ENCODE measurements at places on chromosomes 5 and 9.

- no peak for DNase-seq
These were observed 71.8 kb downstream of the SMARCA2 start for GRCh38 chr9:2086971-2087370.

GRCh38 chr5:18797222-18797621 is 1163.0 kb downstream of the TAF11L14 start:
- no peak for DNase-seq

DNA sequence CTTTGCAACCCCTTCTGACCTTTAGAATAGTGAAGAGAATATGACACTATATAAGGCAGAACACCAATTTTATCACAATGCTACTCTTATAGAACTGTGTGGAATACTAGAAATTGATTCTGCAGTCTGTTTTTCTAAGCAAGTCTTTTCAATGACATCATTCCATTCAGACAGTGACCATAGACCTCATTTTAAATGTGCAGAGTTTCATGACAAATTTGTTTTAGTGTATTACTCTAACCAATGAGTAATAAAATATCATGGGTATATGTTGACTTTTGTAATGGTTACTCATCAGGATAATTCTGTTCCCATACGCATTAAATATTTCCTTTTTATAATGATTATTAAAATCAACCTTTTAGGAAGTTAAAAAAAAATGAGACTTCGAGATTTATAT is 219.9 kb downstream of the COX7C start:
- DNase-seq: no peak

- DNase-seq: no peak
These were observed 214.2 kb upstream of the OTULINL start for GRCh38 chr5:14367364-14367763.

DNA sequence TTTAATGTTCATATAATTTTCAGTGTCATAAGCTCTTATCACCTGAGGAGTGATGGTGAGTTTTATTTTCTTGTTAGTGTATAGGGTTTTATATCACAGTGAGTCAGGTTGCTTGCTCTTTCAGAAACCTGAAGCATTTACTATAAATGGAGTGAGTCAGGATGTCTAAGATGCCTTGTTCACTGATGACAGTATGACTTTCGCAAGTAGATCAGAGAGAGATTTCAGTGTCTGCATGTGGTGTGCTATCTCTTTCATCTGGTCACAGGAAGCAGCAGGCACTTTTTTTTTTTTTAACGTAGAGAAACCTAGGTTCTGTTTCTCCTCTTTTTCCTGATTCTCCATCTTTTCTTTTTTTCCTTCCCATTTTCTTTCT is 237.1 kb downstream of the DMRTA1 start:
- DNase-seq: no peak

DNA sequence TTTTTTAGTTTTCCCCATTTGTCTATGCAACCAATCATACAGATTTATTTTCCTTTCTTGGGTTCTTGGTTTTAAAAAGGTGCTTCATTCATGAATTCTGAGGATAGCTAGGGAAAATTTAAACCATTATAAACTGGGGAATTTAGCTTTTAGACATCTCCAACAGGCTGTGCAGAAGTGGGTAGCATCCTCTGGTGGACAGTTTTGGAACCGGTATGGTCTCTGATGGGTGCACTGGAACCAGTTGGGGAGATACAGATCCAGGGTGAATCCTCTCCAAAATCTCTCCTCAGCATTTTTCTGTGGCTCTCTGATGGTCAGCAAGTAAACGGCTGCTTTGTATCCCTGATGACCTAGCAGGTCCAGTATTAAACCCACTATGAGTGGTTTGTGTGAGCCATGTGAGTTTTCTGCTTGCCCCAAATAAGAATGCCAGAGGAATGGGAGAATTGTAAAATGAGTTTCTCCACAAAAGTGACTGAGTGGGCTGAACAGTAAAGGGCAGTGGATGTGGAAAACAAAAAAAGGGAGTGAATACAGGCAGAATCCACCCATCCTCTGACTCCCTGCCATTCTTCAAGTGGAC is 9.1 kb upstream of the DNAJC25 start:
- DNase-seq: no peak

DNA sequence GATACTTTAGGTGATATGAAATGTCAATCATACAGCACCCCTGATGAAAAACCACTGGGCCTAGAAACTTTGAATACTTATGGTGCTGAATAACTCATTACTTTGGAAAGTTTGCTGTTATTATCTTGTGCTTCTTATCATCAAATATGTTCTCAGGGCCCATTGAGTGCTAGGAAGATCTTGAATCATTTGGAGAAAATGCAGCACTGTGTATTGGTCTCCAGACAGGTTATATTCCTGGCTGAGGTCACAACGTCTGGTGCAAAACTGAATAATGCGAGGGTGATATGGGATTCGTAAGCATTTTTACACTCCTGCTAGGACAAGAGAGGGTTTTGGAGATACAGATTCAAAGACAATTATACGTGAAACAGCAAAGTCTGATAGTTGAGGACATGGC is 249.4 kb upstream of the TNC start:
- DNase-seq: no peak

DNA sequence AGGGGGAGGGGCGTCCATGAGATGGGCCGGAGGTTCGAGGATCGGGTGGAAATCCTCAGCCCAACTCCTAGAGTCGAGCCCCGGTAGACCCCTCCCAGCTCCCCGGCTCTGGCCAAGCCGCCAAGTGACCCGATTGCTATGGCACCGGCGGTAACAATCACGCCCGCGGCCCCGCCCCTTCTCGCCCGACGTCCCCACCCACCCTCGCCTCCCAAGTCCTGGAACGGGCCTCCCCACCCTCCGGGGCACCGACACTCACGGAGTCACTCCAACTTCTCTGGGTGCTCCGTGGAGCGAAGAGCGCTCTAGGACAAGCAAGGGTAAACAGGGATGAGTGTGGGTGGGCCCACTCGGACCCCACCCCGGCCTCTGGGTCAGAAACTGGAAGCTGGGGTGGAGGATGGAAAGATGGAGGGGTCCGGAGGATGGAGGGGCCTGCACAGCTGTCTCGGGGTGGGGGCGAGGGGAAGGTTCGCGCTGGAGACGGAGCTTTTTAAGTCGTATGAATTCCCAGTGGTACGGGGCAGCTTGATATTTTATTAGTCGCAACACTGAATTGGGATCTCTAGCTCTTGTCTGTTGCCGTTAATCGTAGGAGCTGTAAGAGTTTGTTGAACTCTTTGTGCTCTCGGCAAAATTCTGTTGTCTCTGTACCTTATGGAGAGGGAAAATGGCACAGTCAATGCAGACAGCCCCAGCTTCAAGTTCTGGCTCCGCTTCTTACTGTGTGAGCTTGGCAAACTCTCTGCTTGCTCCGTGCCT is at the start of gene SPACA9:
Gene SPACA9, plus strand, starts transcription at position 204 of the 762 bp plus-strand sequence. CDS start 5,050 bp downstream, outside the sequence.
- DNase-seq: peak; percentile 2

DNA sequence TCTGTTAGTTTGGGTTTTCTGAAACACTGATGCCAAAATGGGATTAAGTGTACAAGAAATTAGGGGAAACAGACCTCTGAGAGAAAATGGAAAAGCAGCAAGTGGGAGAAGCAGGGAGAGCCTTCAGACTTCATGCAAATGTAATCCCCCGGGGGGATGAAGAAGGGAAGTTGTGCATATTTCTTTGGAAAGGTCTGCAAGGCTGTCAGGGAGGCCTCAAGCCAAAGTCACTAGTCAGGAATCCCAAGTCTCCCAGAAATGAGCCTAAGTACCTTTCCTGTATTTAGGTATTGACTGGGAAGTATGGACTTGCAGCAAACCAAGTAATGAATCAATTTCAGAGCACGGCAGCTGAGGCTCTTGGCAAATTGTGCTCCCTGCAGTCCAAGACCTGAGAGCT is 2.2 kb downstream of the FTMT start:
- no peak for DNase-seq

GRCh38 chr5:53469946-53470687 is 10.3 kb upstream of the FST start:
- no peak for DNase-seq

DNA sequence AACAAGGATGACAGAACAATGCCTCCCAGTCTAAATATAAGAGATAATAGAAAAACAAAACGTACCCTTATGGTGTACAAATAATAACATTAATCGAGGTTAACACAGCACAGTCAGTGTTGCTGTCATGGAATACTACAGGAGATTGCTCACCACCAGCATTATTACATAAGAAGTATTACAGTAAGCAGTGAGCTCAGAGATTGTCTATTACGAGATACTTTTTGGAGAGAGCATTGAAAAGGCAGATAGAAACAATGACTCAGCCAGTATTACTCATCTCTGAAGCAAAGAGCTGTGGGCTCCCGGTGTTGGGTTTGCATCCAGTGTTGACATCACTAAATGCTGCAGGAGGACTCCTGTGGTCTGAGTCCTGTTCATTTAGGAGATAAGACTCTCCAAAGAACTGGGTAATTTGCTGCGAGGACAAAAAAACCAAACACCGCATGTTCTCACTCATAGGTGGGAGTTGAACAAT is 191.9 kb upstream of the SEMA6A start:
- DNase-seq: no peak

GRCh38 chr9:35734096-35734495 is 1.6 kb downstream of the CREB3 start:
- DNase-seq: no peak

- DNase-seq: no peak
These were observed 88.6 kb downstream of the SLC28A3 start for GRCh38 chr9:84251921-84252320.

GRCh38 chr5:52867809-52868208 is 80.1 kb downstream of the ITGA1 start:
- no peak for DNase-seq

GRCh38 chr9:83340451-83340850 is 197.8 kb downstream of the FRMD3 start:
- DNase-seq: no peak

DNA sequence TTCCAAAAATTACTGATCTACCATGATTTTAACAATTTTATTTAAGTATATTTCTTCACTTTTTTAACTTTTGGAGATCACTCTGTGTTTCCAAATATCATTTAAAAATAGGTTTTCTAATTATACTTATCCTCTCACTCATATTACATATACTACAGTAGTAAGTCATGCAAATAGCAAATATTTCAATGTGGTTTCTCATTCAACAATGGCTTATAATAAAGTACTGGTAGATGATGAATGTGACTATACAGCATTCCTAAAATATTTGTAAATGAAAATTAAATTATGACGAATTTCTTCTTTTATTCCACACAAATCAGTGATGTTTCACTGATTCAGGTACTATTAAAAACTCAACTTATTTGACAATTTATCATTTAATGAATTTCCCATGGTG is 176.3 kb upstream of the MEF2C start:
- DNase-seq: no peak

- no peak for DNase-seq
These were observed 88.9 kb upstream of the TYRP1 start for GRCh38 chr9:12604164-12604821.

GRCh38 chr5:60505373-60506171 is 194.4 kb downstream of the DEPDC1B start:
- no peak for DNase-seq

- DNase-seq: no peak
These were observed 1118.8 kb downstream of the DTWD2 start for GRCh38 chr5:117869596-117869995.

DNA sequence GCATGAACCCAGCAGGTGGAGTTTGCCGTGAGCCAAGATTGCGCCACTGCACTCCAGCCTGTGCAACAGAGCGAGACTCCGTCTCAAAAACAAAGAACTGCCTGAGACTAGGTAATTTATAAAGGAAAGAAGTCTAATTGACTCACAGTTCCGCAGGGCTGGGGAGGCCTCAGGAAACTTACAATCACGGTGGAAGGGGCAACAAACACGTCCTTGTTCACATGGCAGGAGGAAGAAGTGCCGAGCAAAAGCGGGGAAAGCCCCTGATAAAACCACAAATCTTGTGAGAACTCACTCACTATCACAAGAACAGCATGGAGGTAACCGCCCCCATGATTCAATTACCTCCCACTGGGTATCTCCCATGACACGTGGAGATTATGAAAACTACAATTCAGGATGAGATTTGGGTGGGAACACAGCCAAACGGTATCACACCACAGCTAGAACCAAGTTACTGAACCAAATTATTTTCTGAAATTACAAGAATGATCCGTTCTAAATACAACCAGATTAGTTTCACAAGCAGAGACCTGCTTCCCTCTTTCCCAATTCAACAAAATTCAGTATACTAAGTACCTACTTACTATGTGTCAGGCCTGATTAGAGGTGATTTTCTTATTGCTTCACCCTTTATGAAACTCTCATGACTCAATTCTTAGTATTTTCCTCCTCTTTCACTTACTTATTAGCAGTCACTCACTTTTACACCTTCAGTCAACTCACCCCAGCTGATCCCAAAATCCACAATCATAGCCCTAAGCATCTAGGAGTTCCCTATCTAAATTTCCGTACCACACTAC is 8.4 kb downstream of the UBTD2 start:
- peak; percentile 41 for DNase-seq

- DNase-seq: no peak
These were observed 27.2 kb upstream of the NOTCH1 start for GRCh38 chr9:136572828-136573625.

- no peak for DNase-seq
These were observed 84.9 kb downstream of the TRPM3 start for GRCh38 chr9:71036501-71036900.

DNA sequence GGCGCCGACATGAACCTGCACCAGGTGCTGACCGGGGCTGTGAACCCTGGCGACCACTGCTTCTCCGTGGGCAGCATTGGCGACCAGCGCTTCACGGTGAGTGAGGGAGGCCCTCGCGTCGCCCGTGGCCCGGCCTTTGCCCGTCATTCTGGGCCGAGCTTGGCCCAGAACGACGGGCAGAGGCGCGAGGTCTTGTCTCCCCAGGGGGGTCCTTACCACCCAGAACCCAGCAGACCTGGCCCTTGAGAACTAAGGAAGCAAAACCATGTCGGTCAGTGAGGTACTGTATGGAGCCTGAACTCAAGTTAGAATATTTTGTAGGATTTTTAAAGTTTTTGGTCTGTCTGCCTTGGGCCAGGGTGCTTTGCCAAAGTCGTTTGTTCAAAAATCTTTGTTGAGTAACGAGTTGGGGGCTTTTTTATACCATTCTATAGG is 691 bp downstream of the DMXL1 start:
- no peak for DNase-seq

DNA sequence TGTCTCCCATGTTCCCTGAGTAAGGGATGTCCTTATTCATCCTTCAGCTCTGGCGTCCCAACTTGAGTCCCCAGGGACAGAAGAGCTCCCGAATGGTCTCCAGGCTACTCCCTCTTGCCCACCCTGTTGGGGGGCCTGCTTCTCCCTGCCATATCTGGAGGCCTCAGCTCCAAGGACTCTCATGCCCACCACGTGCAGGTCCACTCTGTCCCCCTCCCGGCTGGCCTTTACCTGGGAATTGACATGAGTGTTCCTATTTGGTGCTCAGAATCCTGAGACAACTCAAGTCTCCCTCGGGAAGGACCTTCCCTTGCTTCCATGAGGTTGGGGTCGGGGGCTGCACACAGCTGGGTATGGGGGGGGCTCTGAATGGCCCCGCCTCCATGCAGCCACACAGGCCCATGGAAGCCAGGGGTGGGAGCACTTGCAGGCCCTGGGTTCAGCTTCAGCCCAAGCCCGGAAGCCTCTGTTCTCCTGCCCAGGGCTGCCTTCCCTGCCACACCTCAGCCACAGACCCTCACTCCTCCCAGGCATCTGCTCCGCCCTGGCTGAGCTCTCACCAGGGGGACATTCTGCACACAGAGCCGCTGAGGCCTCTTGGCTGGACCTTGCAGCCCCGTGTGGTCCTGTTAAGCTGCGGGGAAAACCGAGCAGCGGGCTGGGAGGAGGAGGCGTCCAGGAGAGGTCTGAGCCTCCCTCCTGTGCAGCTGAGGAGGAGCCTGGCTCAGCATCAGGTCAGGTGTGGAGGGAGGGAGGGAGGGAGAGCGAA is 121.9 kb downstream of the PHF2 start:
- DNase-seq: no peak

- no peak for DNase-seq
These were observed 192.9 kb downstream of the PIK3R1 start for GRCh38 chr5:68408345-68408871.

GRCh38 chr9:103804077-103804735 is 289.9 kb upstream of the SMC2 start:
- no peak for DNase-seq
